ENCODE measurements at places on chromosomes 16 and 17.
A peak's percentile ranks its signal among the peaks of the same experiment; 100 is the strongest.

DNA sequence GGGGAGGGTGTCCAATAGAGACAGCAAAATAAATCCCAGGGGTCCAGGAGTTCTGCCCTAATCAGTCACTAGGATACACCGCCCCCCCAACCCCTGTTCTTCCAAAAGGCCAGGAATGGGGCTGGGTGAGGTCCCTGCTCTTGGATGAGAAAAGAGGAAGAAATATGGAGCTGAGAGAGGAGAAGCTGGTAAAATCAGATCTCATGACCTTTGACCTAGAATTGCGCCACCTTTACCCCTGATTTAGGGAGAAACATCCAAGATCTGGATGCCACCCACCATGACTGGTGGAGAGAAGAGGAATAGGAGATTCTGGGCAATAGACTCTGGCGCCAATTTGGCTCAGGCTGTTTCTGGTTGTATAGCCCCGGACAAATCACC lies 707 bp upstream of the CACNB1 start:
- peak overlapping the region; percentile 81 for H3K4me3 ChIP-seq
- H3K27ac ChIP-seq: peak overlapping the region; percentile 47
- H3K27me3 ChIP-seq: no peaks in the 10 kb centered on the region
- H3K4me1 ChIP-seq: peaks cover 25% of the 10 kb centered on the region
- DNase-seq: no peak

DNA sequence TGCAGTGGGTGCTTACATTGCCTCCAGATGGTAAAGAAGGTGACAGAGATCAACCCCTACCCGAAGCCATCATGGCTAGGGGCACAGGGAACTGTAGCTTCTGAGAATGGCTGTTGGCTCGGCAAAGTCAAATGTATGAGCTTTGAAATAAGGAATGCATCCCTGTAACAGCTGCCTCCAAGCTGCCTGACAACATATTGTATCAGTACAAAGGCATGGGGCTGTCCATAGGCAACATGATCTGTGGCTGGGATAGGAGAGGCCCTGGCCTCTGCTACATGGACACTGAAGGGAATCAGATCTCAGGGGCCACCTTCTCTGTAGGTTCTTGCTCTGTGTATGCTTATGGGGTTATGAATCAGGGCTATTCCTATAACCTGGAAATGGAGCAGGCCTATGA lies 119.2 kb upstream of the NETO2 start:
- H3K27ac ChIP-seq: no peak overlapping the region
- H3K4me3 ChIP-seq: no peak overlapping the region
- no peaks in the 10 kb centered on the region for H3K36me3 ChIP-seq
- H3K4me1 ChIP-seq: no peaks in the 10 kb centered on the region

DNA sequence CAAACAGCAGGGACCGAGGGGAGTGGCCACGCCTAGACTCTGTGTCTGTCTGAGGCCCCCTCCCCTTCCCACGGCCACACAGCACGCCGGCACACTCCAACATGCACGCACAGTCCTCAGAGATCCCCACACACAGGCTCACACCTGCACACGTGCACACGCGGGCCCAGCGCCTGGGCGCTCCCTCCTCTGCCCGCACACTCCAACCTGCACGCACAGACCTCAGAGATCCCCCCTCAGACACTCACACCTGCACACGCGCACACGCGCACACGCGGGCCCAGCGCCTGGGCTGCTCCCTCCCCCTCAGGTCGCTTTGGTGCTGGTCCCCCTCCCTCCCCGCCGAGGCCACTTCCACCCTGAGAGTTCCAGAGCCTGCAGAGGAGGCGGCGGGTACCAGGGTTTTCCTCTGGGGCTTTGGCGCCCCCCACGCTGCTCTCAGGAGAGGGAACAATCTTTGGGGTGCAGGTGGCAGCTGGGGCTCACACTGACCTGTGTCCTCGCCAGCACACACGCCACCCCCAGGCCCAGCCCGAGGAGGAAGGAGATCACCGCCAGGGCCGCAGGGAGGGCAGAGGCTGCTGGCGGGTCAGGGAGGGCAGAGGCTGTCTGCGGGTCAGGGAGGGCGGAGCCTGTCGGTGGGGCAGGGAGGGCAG lies 1.6 kb downstream of the CD7 start:
- peaks cover 2% of the 10 kb centered on the region for H3K4me1 ChIP-seq
- H3K4me3 ChIP-seq: 0 out of 2 replicates have a peak overlapping the region, but pooled peaks have one; percentile 7
- H3K36me3 ChIP-seq: no peaks in the 10 kb centered on the region
- no peaks in the 10 kb centered on the region for H3K27me3 ChIP-seq

- no peak overlapping the region for H3K4me3 ChIP-seq
- no peaks in the 10 kb centered on the region for H3K36me3 ChIP-seq
- no peak for DNase-seq
Observed at GRCh38 chr16:56277075-56277474, 85.8 kb downstream of the GNAO1 start.

- no peaks in the 10 kb centered on the region for H3K4me1 ChIP-seq
- peaks cover 2% of the 10 kb centered on the region for H3K27me3 ChIP-seq
- no peaks in the 10 kb centered on the region for H3K36me3 ChIP-seq
- no peak within 1 kb of the TSS for H3K27ac ChIP-seq
- no peak for DNase-seq
- no peak within 1 kb of the TSS for H3K4me3 ChIP-seq
Observed at GRCh38 chr17:82358465-82359350, at the start of gene TEX19. TEX19 (plus strand) TSS chr17:82359247; CDS start chr17:82362151, 2,904 bp downstream.

GRCh38 chr17:16931318-16932060 lies 40.4 kb downstream of the TNFRSF13B start:
- no peaks in the 10 kb centered on the region for H3K27me3 ChIP-seq
- H3K4me1 ChIP-seq: no peaks in the 10 kb centered on the region
- H3K27ac ChIP-seq: no peak overlapping the region
- H3K36me3 ChIP-seq: no peaks in the 10 kb centered on the region

GRCh38 chr17:6421700-6422604 lies 13.0 kb downstream of the AIPL1 start:
- peak; percentile 94 for DNase-seq
- H3K4me3 ChIP-seq: no peak overlapping the region
- no peaks in the 10 kb centered on the region for H3K27me3 ChIP-seq
- no peaks in the 10 kb centered on the region for H3K36me3 ChIP-seq
- H3K4me1 ChIP-seq: peaks cover 5% of the 10 kb centered on the region

DNA sequence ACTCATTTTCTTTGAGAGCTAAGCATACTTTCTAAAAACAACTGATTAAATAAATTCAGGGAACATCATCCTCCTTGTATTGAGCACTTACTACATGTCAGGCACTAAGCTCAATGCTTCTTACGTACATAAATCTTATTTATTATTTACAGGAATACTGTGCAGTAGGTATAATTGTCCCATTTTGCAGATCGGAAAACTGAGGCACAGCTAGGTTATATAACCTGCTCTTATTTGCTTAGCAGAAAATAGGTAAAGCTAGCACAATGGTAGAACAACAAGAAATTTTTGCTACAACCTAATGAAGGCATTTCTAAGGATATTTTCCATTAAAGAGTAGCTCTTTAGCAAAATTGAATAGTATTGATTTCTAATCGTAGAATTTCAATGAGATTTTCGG lies 168.7 kb upstream of the KCNJ16 start:
- no peaks in the 10 kb centered on the region for H3K4me1 ChIP-seq
- no peak for DNase-seq
- H3K4me3 ChIP-seq: no peak overlapping the region
- no peaks in the 10 kb centered on the region for H3K36me3 ChIP-seq
- H3K27ac ChIP-seq: no peak overlapping the region
- H3K27me3 ChIP-seq: no peaks in the 10 kb centered on the region

DNA sequence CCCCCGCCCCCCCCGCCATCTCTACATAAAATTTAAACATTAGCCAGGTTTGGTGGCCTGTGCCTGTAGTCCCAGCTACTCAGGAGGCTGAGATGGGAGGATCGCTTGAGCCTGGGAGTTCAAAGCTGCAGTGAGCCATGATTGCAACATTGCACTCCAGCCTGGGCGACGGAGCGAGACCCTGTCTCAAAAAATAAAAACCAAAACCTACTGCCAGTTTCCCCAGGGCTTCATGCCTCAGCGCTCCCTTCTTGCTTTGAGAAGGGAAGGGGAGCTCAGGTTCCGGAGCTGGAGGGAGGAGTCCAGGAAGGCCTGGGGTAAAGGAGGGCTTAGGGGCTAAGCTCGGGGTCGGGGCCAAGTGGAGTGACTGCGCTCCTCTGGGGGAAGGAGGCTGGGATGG lies 20.5 kb downstream of the PLCD3 start:
- no peaks in the 10 kb centered on the region for H3K4me1 ChIP-seq
- no peak for DNase-seq
- no peaks in the 10 kb centered on the region for H3K27me3 ChIP-seq
- no peak overlapping the region for H3K27ac ChIP-seq
- peaks cover 7% of the 10 kb centered on the region for H3K36me3 ChIP-seq
- H3K4me3 ChIP-seq: no peak overlapping the region

DNA sequence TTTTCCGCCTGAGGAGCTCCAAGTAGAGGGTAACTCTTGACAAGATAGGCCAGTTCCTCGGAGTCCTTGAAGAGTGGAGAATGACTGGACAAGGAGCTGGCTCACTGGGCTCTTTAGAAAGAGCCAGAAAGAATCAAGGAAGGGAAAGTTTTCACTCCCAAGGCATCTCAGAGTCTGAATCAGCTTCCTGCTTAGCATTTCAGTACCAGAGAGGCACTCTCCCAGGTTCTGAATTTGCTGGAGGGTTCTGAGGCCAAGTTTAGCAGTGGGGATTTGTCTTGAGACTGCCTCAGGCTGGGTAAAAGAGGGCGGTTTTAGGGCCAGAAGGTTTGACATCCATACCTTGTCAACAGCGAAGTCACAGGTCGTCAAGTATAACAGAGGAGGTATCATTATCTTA lies 25.5 kb downstream of the GP2 start:
- no peak overlapping the region for H3K27ac ChIP-seq
- no peaks in the 10 kb centered on the region for H3K27me3 ChIP-seq
- H3K4me1 ChIP-seq: no peaks in the 10 kb centered on the region
- no peaks in the 10 kb centered on the region for H3K36me3 ChIP-seq
- no peak overlapping the region for H3K4me3 ChIP-seq
- DNase-seq: no peak

DNA sequence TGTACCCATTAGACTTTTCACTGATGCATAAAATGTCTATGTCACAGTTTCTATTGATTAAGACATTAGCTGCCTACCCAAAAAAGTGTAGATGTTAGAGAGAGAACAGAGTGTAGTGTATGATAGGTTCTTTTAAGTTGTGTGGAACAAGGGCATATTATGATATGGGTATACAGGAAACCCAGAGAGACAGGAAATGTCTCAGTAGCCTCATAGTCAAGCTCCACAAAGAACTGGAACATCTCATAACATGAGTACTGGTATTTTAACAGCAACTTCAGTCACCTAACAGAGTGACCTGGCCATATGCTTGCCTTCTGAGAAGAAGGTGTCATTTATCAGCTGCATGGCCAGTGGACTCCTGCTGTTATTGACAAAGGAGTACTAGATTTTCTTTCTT lies 128.1 kb downstream of the RGS9 start:
- H3K4me1 ChIP-seq: no peaks in the 10 kb centered on the region
- DNase-seq: no peak
- H3K27me3 ChIP-seq: no peaks in the 10 kb centered on the region
- no peak overlapping the region for H3K4me3 ChIP-seq
- H3K27ac ChIP-seq: no peak overlapping the region

DNA sequence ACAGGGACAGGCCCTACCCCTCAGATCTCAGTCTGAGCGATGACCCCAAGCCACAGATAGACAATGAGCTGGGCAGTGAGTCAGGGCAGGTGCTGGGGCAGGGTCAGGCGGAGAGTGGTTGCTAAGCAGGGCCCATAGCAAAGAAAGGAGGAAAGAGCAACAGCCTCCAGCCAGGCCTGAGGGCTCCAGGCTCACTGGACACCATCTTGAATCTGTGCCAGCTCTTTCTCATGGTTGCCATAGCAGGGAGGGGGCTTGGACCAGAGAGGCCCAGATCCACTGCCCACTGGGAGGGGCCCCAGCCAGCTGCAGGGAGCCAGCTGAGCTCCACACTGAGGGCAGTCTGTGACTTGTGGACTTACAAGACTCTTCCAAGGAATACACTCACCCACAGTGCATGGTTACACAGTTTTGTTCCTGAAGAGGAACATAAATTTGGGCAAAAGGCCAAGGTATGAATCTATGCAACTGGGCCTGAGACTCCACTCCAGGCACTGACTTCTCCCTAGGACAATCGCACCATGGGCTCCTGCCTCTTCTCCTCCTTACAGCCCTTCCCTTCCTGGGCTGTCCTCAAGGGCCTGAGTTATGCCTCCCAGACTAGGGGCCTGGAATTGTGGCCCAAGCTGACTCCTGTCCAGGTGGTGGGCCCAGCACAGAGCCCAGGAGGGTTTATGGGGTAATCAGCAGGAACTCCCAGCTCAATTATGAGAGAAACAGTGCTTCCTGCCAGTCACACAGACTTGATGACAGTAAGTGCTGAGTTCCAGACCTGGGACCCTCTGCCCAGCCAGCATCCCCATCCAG lies 59.9 kb downstream of the BEAN1 start:
- H3K27me3 ChIP-seq: no peaks in the 10 kb centered on the region
- H3K4me1 ChIP-seq: no peaks in the 10 kb centered on the region
- H3K27ac ChIP-seq: no peak overlapping the region

DNA sequence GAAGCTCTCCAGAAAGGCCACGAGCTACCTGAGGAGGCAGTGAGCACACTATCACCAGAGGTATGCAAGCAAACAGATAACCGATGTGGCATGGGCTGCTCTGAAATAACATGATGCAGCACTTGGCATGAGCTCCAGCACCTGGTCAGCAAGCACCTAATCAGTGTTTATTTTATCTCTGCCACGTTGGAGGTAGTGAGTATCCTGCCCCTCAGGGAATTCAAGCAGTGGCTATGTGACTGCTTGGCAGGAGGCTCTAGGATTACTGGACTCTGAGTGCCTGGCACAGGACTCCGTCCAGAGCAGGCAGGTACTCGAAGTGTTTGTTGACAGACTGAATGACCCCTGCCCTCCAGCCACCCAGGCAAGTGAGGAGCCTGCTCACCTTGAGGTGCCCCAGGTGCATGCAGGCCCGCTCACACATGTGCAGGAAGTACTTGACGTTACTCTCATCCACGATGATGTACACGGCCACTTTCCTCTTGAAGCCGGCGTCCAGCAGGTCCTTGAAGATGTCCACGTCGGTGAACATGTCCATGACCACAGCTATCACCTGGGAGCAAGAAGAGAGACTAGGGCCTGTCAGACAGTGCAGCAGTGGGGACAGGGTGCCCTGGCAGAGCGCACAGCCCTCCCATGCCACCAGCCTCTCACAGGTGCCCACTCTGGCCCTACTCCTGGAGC lies 16.6 kb downstream of the FAM83G start:
- DNase-seq: no peak
- no peak overlapping the region for H3K27ac ChIP-seq
- no peak overlapping the region for H3K4me3 ChIP-seq
- no peaks in the 10 kb centered on the region for H3K4me1 ChIP-seq
- H3K36me3 ChIP-seq: no peaks in the 10 kb centered on the region

- no peak for DNase-seq
- no peaks in the 10 kb centered on the region for H3K27me3 ChIP-seq
- H3K4me1 ChIP-seq: peaks cover 23% of the 10 kb centered on the region
- no peak overlapping the region for H3K27ac ChIP-seq
Observed at GRCh38 chr17:32523017-32523680, 36.4 kb downstream of the CDK5R1 start.

GRCh38 chr17:9115214-9116191 lies 94.2 kb downstream of the NTN1 start:
- no peak overlapping the region for H3K27ac ChIP-seq
- peaks cover 13% of the 10 kb centered on the region for H3K4me1 ChIP-seq
- H3K27me3 ChIP-seq: no peaks in the 10 kb centered on the region
- H3K36me3 ChIP-seq: no peaks in the 10 kb centered on the region
